GM23338 (cell line): ENCODE measurements at places on chromosomes 1 and 21. TPM values are rescaled to one million over a fixed set of nuclear protein-coding genes. Genes with fewer than 3 reads are reported as not detected.
A peak's percentile ranks its signal among the peaks of the same experiment; 100 is the strongest.

IGSF9 gene
- 9.3 and 10.3 TPM in 2 replicates for polyA plus RNA-seq

DNA sequence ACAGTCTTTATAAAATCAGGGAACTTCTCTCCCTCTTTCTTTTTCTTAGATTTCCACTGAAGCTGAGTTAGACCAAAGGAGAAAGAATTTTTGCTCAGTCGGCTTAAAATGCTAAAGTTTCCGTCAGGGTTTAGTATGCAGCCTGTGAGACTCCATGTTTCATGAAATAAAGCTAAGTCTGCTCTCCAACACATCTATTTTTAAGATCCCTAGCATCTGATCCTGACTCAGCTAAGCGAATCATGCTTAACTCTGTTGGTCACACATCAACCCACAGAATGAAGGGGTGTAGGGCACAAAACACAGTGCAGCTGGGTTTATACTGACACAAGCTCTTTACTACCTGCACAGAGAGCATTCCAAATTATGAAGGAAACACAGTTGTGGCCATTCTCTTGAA, 102.4 kb upstream of the ZNF281 start:
- DNase-seq: no peak

SPRR2G gene
- not detected in 2 replicates for polyA plus RNA-seq

GRCh38 chr1:65623895-65624294, 168.8 kb upstream of the PDE4B start:
- DNase-seq: no peak

CAPN8 gene
- not detected in 2 replicates for polyA plus RNA-seq

GRCh38 chr1:155308493-155309422, at the start of gene FDPS:
Gene FDPS (plus strand): TSS chr1:155308866. CDS start chr1:155309790, 924 bp downstream.
- peak; percentile 99 for DNase-seq

RAB13 gene
- polyA plus RNA-seq: 171 and 177 TPM in 2 replicates

DNA sequence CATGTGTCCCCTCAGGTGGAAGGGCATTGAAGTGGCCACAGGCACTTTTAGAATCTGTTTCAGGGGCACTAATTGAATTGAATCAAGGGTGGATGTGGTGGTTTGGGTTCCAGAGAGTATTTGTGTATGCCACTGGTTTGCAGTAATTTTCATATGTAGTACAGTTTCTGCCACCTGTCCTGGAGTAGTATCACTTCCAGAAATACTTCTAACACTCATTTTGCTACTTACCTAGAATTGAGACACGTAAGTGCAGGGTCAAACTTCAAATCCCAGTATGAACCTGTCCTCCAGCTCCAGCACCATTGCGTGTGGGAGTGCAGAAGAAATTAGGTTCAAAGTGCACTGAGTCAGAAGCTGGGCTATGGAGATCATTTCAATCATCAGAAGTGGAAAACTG, 26.8 kb downstream of the RSPH1 start:
- no peak for DNase-seq

DNA sequence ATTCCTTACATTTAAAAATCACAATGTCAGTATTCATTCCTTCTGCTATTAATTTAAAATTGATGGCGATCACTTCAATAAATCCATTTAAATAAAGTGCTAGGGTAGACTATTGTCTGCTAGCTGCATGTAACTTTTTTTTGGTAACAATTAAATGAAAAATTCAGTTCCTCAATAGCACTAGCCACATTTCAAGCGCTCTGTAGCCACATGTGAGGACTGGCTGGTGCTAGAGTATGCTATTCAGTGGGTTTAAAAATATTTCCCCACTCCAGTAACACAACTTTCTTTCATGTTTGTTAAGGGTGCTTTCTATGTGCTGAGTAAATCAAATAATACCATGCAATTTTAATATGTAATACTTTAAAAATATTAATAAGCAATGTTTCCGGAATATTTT, 108.2 kb downstream of the LTN1 start:
- peak; percentile 19 for DNase-seq

DNA sequence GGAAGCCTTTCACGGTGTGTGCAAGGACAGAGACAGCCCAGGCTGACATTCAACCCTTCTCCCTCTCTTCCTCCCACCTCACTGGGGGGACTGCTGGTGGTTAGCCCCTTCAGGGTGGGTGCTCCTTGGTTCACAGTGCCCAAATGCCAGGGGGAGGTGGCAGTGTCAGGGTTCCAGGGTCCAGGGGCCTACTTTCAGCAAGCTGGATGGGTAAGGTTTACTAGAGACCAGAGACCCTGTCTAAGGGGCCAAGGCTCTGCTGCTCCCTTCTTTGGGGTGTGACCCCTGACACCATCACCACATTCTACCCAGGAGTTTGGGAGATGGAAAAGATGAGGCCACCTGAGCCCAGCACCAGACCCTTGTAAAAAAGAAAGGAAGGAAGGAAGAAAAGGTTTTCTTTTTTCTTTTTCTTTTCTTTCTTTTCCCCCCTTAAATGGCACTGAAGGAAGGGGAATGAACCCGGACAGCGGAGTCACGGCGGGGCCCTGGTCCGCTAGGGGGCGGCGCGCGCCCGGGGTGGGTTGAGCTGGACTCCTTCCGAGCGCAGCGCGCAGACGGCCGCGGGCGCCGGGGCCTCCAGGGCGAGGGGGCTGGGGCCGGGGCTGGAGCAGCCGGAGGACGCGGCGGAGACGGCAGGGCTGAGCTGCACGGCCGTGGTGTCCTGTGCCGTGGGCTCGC, 18.8 kb downstream of the KNCN start:
- DNase-seq: peak; percentile 85

DNA sequence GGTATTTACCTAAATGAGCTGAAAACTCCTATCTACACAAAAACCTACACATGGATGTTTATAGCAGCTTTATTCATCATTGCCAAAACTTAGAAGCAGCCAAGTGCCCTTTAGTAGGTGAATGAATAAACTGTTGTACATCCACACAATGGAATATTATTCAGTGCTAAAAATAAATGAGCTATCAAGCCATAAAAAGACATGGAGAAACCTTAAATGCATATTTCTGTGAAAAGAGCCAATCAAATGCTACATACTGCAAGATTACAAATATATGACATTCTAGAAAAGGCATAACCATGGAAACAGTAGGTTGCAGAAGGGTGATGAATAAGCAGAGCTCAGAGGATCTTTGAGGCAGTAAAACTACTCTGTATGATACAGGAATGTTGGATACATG, 23.3 kb downstream of the ABCB10 start:
- DNase-seq: no peak

DNA sequence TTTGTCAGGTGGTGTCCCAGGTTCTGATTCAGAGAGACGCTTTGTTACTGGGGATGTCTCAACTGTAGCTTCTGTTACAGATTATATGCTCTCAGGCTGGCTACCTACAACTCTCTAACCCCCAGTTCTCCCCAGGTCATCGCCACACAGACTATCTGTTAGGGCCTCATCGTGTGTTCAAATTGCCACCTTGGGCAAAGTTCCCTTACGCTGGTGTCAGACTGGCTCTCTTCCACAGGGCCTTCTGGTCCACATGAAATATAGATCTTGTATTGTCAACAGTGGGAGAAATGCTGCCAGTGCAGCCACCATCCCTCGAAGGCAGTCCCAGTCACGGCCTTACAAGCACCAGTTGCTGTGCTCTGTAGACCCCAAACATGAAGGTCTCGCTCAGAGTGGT, 15.3 kb downstream of the FMO4 start:
- DNase-seq: no peak

DNA sequence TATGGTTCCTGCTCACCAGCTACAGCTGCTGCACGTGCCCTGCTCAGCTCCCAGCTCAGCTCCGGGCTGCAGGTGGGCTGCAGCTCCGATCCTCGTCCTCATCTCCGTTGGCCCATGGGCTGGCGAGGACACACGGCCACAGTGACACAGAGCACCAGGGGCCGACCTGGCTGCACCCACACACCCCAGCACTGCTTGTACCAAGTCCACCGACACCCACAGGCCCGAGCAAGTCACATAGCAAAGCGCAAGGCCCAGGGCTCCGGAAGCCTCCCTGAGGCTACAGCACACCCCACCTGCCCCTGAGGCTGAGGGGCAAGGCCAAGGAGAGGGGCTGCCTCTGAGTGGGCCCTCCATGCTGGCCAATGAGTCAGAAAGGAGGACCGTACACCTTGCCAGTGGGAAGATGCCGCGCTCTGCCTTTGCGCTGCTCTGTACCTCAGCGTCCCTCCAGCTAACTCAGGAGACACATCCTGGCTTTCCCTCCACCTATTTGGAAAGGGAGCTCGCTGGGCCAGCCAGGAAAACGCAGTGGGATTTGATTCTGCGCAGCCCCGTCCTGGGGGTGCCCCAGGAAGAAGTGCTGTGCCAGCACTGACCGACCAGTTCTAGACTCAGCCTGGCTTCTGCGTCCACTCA, 124.8 kb downstream of the SIK1 start:
- DNase-seq: no peak

GRCh38 chr1:161502181-161502580, 3.1 kb upstream of the FCGR2A start:
- DNase-seq: no peak
